Thymus (tissue), 14 donors: ENCODE measurements at places on chromosomes 5 and 9. TPM values are rescaled to one million over a fixed set of nuclear protein-coding genes. Genes with fewer than 3 reads are reported as not detected.

DNA sequence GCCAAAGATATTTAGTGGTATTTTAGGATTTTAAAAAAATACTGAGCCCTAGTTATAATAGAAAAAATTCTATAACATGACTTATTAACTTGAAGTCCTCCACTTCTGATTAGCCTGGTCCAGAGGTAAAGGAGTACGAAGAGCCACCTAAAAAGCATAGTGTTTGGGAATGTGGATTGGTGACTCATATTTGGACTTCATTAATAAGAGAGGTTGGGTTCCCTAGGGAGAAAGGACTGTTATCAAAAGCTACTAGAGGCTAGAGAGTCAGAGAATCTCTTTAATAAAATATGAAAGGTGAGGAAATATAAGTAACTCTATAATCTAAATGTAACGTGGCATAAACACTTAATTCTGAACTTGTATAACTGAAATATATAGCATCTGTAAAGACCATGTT lies 180.7 kb upstream of the TARS1 start:
- no peak overlapping the region for H3K4me3 ChIP-seq
- H3K36me3 ChIP-seq = no peaks in the 10 kb centered on the region
- no peak for DNase-seq
- no peaks in the 10 kb centered on the region for H3K4me1 ChIP-seq

- H3K27ac ChIP-seq = no peak overlapping the region
- H3K4me1 ChIP-seq = no peaks in the 10 kb centered on the region
- no peaks in the 10 kb centered on the region for H3K36me3 ChIP-seq
- no peak overlapping the region for H3K4me3 ChIP-seq
- DNase-seq = no peak
Measured at GRCh38 chr5:66810848-66811261, 214.7 kb downstream of the MAST4 start.

GRCh38 chr9:2666569-2666968 lies 45.0 kb downstream of the VLDLR start:
- H3K27ac ChIP-seq = no peak overlapping the region
- no peak overlapping the region for H3K4me3 ChIP-seq
- H3K4me1 ChIP-seq = peaks cover 2% of the 10 kb centered on the region

- H3K27ac ChIP-seq = no peak overlapping the region
- no peaks in the 10 kb centered on the region for H3K4me1 ChIP-seq
- no peaks in the 10 kb centered on the region for H3K36me3 ChIP-seq
- no peak overlapping the region for H3K4me3 ChIP-seq
Measured at GRCh38 chr9:76904661-76905457, 1.1 kb downstream of the PRUNE2 start.

GRCh38 chr9:28668158-28668557 lies 1094.9 kb upstream of the C9orf72 start:
- DNase-seq = no peak
- no peaks in the 10 kb centered on the region for H3K4me1 ChIP-seq
- H3K27me3 ChIP-seq = no peaks in the 10 kb centered on the region
- no peaks in the 10 kb centered on the region for H3K36me3 ChIP-seq

The PTCH1 gene
- 2.5 TPM for total RNA-seq

The KCNN2 gene
- 0.66 TPM for total RNA-seq

The DIPK1B gene
- total RNA-seq = 10.1 TPM

The HSD17B3 gene
- total RNA-seq = 0.28 TPM

The SPATA31D1 gene
- total RNA-seq = not detected

The ARAP3 gene
- total RNA-seq = 0.71 TPM
